CD4-positive, alpha-beta T cell treated with Interleukin-15 for 4 hours (primary cell): ENCODE measurements at places on chromosomes 12 and 14.

DNA sequence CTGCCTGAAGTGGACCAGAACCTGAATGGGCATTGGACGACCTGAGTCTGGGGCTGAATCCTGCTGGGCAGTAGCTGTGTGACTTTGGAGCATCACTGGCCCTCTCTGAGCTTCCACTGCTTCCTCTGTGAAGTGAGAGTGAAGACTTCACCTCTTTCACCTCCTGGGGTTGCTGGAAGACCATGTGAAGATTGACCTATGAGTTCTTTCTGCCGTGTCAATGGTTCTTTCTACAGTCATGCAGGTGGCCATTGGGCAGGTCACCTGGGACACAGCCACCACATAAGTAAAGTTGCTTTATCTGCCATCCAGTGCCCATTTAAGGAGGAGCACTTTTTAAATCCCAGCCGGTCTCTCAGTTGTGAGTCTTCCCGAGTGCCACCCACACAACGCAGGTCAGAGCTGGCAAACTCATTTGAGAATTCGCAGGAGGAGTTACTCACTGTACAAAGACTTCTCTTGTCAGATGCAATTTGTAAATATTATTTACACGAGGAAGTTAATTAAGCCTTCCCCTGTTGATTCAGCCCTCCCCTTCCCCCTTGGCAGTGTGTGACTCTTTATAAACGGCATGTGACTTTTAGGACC, 74.8 kb upstream of the TCL1B start:
- DNase-seq: no peak

- DNase-seq: no peak
Measured at GRCh38 chr12:124827588-124828184, 36.0 kb downstream of the SCARB1 start.

GRCh38 chr12:68871921-68872320, 61.0 kb downstream of the CPM start:
- DNase-seq: no peak

- DNase-seq: no peak
Measured at GRCh38 chr12:23950775-23951451, 1.4 kb upstream of the SOX5 start.

DNA sequence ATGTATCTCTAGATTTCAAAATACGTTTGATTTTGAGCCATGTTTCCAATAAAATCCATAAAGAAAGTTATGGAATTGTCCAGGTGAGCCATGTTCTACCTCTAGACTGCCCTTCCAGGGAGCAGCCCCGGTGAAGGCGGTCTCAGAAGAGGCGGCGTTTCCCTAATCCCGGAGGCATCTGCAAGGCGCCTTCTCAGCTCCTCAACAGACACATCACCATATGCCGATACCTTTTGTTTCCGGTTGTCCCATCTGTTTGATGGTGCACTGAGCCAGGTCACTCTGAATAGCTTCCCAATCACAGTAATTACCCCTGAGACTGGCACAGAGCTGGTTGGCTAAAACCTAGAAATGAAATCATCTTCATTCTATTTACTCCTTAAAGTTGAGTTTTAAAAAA, 305.5 kb upstream of the FKBP4 start:
- DNase-seq: no peak

DNA sequence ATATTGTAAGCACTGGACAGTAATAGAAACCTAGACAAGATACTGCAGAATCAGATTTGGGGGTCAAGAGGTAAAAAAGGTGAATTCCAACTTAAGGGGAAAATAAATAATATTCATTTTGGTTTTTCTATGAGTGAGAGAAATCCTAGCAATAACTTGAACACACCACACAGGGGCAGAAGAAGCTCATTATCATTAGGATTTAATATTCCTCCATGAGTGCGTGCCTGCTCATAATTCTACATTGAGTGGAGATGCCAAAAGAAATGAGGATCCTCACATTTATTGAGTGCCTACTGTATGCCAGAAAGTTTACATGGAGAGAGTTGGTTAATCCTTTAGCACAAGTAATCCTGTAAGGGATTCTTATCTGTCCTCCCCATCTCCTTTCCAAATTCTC, 40.5 kb upstream of the C14orf132 start:
- no peak for DNase-seq

DNA sequence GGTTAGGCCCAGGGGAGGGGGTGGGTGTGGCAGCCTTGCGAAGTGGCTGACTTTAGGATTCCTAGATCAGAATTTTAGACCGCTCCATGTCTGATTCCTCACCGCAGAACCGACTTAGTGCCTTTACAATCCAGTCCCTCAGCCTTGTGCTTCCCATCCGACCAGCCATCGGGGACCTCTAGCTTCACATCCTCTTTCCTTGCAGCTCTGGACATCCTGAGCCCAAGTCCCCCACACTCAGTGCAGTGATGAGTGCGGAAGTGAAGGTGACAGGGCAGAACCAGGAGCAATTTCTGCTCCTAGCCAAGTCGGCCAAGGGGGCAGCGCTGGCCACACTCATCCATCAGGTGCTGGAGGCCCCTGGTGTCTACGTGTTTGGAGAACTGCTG, 557 bp downstream of the COPS7A start:
- DNase-seq: no peak

GRCh38 chr14:94545131-94545841, 16.0 kb upstream of the SERPINA4 start:
- no peak for DNase-seq

DNA sequence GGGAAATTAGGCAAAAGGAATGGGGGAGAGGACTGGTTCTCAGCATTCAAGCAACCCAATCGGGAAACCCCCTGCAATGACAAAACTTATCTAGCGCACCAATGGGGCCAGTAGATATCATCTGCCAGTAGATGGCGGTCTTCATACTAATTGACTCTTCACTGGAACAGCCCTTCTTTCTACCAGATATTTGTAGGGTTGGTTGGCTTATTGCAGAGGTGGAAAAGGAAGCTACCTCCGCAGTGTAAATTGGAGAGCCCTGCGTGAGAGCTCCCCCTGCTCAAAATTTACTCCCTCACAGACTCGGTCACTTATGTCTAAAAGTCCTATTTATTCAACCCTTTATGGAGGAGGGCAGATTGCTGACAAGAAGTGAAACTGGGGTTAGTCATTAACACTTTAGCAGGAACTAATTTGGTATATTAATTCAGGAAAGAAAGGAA, 166.1 kb upstream of the CCND2 start:
- peak; percentile 90 for DNase-seq

DNA sequence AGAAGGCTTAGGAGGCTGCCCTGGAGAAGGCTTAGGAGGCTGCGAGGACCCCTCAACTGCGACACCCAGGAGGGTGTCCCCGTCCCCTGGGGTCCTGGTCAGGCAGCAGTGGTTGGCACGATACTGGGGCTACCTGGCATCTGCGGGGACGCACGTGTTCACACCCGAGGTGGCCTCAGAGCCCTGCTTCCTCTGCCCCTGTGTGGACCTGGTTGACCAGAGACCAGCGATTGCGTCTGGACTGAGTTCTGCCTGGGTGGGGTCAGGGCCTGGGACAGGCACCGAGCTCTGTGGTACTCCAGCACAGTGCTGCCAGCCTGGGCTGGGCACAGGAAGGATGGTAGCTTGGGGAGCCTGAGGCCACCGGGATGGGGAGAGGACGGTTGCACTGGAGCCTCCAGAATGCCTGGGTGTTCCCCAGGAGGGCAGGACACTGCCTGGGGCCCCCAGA, 735 bp downstream of the ASPG start:
- no peak for DNase-seq
